ENCODE measurements at places on chromosomes 16 and 17.
A peak's percentile ranks its signal among the peaks of the same experiment; 100 is the strongest.

GRCh38 chr16:17278988-17279387 lies 191.8 kb downstream of the XYLT1 start:
- ATAC-seq, result no peak

GRCh38 chr16:87968541-87968940 lies 17.3 kb downstream of the BANP start:
- peak; percentile 52 for ATAC-seq

DNA sequence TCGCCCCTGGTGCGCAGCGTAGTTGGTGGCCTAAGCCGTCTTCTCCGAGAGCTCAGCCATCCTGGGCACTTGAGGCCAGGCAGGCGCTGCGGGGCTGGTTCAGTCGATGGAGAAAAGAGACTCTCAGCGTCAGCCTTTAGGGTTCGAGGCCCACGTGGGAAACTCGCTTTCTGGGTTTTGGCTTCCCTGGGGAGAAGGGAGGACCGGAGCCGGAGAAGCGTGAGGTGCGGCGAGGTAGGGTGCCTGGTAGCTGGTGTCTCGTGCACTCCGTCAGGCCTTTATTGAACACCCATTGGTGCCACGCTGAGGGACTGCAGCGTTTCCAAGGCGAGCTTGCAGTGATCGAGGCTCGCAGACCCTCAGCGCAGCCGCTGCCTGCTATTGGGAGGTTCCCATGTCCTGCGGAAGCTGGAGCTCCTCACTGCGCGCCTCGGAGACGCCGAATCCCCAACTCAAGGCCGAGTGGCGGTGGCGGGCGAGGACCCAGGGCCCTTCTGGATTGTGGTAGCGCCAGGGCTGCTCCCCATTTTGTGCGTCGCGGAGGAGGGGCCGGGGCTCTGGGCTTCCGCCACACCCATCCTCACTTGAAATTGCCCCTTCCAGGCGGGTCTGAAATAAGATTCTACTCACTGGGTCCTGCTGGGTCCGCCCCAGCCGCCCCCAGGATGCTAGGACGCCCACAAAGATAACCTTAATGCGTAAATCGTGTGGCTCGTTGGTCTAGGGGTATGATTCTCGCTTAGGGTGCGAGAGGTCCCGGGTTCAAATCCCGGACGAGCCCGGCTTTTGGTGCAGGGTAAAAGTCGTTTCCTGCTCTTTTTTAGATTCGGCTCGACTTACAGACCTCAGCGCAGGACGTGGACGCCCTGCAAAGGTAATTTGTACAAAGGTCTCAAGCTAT lies 1.2 kb downstream of the OR1F1 start:
- ATAC-seq, result no peak

DNA sequence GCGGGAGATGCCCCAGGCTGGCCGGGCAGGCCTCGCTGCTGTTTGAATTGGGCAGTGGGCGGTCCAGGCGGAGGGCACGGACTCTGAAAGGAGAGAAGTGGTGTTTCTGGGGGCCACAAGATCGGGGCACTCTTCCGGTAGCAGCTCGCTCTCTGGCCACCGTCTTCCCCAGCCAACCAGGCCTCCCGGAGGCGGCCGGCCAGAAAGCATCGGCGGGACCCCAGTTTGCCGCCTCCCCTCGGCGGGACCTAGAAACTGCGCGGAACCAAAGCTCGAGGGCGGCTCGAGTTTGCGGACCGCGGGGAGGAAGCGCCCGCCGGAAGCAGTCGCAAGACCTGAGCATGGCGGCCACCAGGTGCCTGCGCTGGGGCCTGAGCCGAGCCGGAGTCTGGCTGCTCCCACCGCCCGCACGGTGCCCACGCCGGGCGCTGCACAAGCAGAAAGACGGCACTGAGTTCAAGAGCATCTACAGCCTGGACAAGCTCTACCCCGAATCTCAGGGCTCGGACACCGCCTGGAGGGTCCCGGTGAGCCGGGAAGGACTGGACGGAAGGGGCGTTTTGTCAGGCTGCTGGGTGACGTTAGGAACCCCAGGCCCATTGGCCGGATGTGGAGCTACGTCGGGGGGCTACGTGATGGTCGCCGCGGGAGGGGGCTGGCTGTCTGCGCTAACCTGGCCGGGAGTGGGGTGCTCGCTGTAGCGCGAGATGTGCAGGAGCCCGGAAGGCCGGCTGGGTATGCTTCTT lies at the start of gene MRPL58:
Gene MRPL58, plus strand, starts transcription at position 325 of the 746 bp plus-strand sequence. Its CDS starts 17 bp downstream, at position 342.
- peak; percentile 87 for ATAC-seq

GRCh38 chr17:77717941-77718668 lies 240.4 kb upstream of the TNRC6C start:
- ATAC-seq, result no peak
